Liver (tissue), 10 donors: ENCODE measurements at places on chromosomes 2 and 18. TPM values are rescaled to one million over a fixed set of nuclear protein-coding genes. Genes with fewer than 3 reads are reported as not detected.

The FOXD4L1 gene
- not detected for polyA plus RNA-seq

DNA sequence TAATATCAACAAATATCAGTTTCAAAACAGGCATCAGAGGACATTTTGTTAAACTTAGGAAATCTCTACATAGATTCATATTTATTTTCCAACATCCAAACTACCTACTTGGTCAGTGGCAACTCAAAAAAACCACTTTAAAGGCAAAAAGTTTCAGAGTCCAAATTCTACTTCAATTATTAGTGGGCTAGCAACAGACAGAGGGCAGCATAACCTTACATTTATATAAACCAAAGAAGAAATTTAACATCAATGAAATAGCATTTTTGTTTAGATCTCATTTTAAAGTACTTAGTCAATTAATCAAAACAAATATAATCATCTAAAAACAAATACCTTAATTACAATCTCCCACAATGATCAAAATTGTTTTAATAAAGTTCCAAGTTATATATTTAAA lies 33.3 kb downstream of the RTTN start:
- DNase-seq: no peak

DNA sequence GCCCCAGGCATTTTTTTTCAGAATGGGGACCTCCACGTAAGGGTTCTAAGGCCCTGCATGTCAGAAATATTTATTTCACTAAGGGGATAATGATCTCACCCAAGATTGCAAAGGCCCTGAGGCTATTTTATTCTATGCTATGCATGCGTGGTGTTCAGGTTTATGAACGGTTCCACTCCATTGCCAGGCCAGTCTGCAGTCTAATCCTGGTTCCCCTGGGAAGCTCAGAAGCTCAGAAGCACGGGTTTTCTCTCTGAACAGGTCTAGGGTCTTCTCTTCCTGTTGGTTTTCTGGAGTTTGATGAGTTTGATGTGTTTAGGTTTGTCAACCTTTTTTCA lies 256.4 kb upstream of the PXDN start:
- DNase-seq: no peak

DNA sequence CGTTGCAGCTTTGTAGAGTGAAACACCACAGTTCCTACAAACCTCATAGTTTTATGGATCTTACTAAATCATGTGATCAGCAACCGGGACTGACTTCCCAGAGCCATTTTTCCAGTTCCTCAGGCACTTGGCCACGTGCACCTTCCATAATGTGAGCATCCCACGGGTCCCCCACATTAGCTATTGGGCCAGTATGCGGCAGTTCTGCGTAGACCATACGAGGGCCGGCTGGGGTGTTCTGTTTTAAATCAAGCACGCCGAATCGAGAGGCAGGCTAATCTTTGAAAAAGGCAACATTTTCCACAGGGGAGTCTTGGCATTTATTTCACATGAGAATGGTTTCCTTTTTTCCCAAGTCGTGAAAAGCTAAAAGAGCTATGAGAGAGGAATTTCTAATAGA lies 135.6 kb upstream of the CCDC195 start:
- no peak for DNase-seq

DNA sequence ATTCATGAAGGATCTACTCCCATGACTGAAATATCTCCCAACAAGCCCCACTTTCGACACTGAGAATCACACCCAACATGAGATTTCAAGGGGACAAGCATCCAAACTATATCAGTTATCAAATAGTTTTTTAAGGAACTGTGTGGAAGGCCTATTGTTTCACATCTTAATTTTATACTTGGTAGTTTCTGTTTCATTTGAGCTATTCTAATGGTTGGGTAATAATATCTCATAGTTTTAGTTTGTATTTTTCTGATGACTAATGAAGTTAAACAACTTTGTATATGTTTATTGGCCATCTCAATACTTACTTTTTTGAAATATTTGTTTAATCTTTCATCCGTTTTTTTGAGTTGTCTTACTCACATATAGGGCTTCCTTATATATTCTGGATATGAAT lies 135.0 kb downstream of the SCG2 start:
- no peak for DNase-seq

- DNase-seq: no peak
These were observed 5.2 kb downstream of the CD207 start for GRCh38 chr2:70830366-70830765.

GRCh38 chr2:105383432-105384166 lies 15.3 kb downstream of the FHL2 start:
- no peak for DNase-seq
